Endothelial cell (in vitro differentiated cells): ENCODE measurements at places on chromosomes 11 and 22. TPM values are rescaled to one million over a fixed set of nuclear protein-coding genes. Genes with fewer than 3 reads are reported as not detected.

The TBX1 gene
- total RNA-seq: 0.56 TPM

The ACR gene
- 2.8 TPM for total RNA-seq

The AQP11 gene
- total RNA-seq: 0.33 TPM

- no peaks in the 10 kb centered on the region for H3K4me1 ChIP-seq
- H3K27ac ChIP-seq: no peak within 1 kb of the TSS
- H3K4me3 ChIP-seq: peak within 1 kb of the TSS; percentile 67
- H3K27me3 ChIP-seq: peaks cover 2% of the 10 kb centered on the region
- H3K36me3 ChIP-seq: no peaks in the 10 kb centered on the region
These were observed at the start of gene HDAC10 for GRCh38 chr22:50250555-50251476. Gene HDAC10, minus strand, starts transcription at chr22:50251265. Its CDS starts 233 bp downstream, at chr22:50251032.

- no peaks in the 10 kb centered on the region for H3K4me1 ChIP-seq
- peaks cover 7% of the 10 kb centered on the region for H3K36me3 ChIP-seq
- DNase-seq: no peak
- H3K4me3 ChIP-seq: no peak overlapping the region
- no peak overlapping the region for H3K27ac ChIP-seq
These were observed 32.0 kb upstream of the ANO1 start for GRCh38 chr11:70046089-70046488.
